Natural killer cell treated with Interleukin-12 subunit alpha and Interleukin-12 subunit beta and Interleukin-15 and Interleukin-18, amount 100 ng/mL, for 72 hours (primary cell): ENCODE measurements at places on chromosomes 3 and 15.
A peak's percentile ranks its signal among the peaks of the same experiment; 100 is the strongest.

GRCh38 chr3:97821287-97821773 lies 481 bp upstream of the CRYBG3 start:
- H3K4me1 ChIP-seq, result peaks cover 12% of the 10 kb centered on the region
- H3K4me3 ChIP-seq, result peak overlapping the region; percentile 95
- DNase-seq, result peak; percentile 64
- peaks cover 30% of the 10 kb centered on the region for H3K27me3 ChIP-seq
- H3K36me3 ChIP-seq, result no peaks in the 10 kb centered on the region

GRCh38 chr3:632571-633170 lies 436.1 kb downstream of the CHL1 start:
- no peak overlapping the region for H3K4me3 ChIP-seq
- H3K27me3 ChIP-seq, result no peaks in the 10 kb centered on the region
- DNase-seq, result no peak
- H3K27ac ChIP-seq, result no peak overlapping the region
- no peaks in the 10 kb centered on the region for H3K36me3 ChIP-seq
- no peaks in the 10 kb centered on the region for H3K4me1 ChIP-seq

- no peak overlapping the region for H3K27ac ChIP-seq
- H3K27me3 ChIP-seq, result peaks cover 12% of the 10 kb centered on the region
- H3K4me3 ChIP-seq, result no peak overlapping the region
- no peak for DNase-seq
- no peaks in the 10 kb centered on the region for H3K4me1 ChIP-seq
Observed at GRCh38 chr3:40800343-40800742, 275.6 kb downstream of the ZNF621 start.

GRCh38 chr3:194654443-194654842 lies 17.5 kb downstream of the LSG1 start:
- H3K4me1 ChIP-seq, result peaks cover 9% of the 10 kb centered on the region
- H3K4me3 ChIP-seq, result peak overlapping the region; percentile 49
- no peaks in the 10 kb centered on the region for H3K27me3 ChIP-seq
- peak overlapping the region; percentile 60 for H3K27ac ChIP-seq
- H3K36me3 ChIP-seq, result peaks cover 40% of the 10 kb centered on the region
- DNase-seq, result no peak

DNA sequence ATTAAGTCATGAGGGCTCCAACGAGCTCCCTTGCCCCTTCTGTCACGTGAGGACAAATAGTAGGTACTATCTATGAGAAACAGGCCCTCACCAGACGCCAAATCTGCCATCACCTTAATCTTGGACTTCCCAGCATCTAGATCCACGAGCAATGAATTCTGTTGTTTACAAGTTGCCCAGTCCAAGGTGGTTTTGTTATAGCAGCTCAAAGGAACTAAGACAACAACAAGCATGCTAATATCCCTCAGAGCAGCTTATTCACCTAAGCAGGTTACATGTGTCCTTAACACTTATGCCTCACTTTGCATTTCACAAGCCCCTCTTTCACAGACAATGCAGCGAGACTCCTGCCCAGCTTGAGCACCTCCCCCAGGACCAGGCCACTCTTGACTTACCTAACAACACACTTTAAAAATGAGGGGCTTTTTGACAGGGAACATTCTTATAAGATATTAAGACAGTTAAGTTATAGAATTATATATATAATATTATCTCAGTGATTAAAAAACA lies 219.5 kb downstream of the PLCH1 start:
- DNase-seq, result no peak
- H3K27me3 ChIP-seq, result no peaks in the 10 kb centered on the region
- no peak overlapping the region for H3K4me3 ChIP-seq
- H3K36me3 ChIP-seq, result no peaks in the 10 kb centered on the region
- no peak overlapping the region for H3K27ac ChIP-seq

GRCh38 chr3:195003006-195003892 lies 267.7 kb downstream of the XXYLT1 start:
- no peak overlapping the region for H3K27ac ChIP-seq
- DNase-seq, result no peak
- H3K36me3 ChIP-seq, result no peaks in the 10 kb centered on the region
- H3K4me3 ChIP-seq, result no peak overlapping the region
- H3K27me3 ChIP-seq, result peaks cover 15% of the 10 kb centered on the region

DNA sequence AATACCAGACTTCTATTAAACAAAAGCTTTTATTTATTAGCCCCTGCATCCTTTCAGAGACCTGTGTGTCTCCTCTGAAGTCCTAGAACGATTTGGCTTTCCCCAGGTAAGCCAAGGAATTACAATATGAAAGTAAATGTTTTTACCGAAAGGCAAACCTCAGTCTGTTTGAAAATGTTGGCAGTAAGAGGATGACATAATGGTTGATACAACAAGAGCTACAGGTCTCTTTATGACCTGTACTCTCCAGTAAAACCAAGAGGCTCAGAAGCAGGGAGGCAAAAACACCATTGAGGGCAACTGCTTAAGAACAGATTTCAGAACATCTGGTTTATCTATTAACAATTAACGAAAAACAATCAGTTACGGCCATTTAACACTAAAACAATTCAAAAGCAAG lies 107.8 kb downstream of the ADAM10 start:
- no peaks in the 10 kb centered on the region for H3K27me3 ChIP-seq
- H3K27ac ChIP-seq, result no peak overlapping the region
- H3K36me3 ChIP-seq, result peaks cover 5% of the 10 kb centered on the region
- DNase-seq, result no peak
- H3K4me3 ChIP-seq, result no peak overlapping the region

DNA sequence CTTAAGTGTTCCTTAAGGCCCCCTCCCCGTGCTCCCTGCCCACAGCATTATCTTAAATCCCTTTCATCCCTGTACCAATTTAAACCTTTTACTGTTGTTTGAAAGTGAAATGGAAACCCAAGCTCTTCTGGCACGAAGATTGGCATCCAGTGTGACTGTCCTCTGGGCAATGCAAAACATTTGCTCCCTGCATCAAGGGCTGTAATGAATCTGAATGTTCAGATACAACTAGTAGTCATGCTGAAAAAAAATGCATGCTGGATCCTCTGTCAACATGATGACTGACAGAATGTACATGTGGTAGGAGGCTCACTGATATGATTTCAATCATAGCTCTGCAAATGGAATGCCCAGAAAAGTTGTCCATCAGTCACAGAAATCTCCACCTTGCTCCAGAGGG lies 8.1 kb upstream of the CDIN1 start:
- H3K27me3 ChIP-seq, result peaks cover 25% of the 10 kb centered on the region
- no peaks in the 10 kb centered on the region for H3K4me1 ChIP-seq
- no peak overlapping the region for H3K27ac ChIP-seq
- no peak for DNase-seq
- no peaks in the 10 kb centered on the region for H3K36me3 ChIP-seq

GRCh38 chr3:45912435-45912834 lies 26.1 kb downstream of the CCR9 start:
- H3K4me3 ChIP-seq, result no peak overlapping the region
- peaks cover 3% of the 10 kb centered on the region for H3K27me3 ChIP-seq
- no peak for DNase-seq
- H3K4me1 ChIP-seq, result peaks cover 73% of the 10 kb centered on the region
- peaks cover 6% of the 10 kb centered on the region for H3K36me3 ChIP-seq

- H3K36me3 ChIP-seq, result no peaks in the 10 kb centered on the region
- H3K27ac ChIP-seq, result no peak overlapping the region
- peak; percentile 75 for DNase-seq
- peaks cover 21% of the 10 kb centered on the region for H3K4me1 ChIP-seq
- H3K4me3 ChIP-seq, result no peak overlapping the region
- no peaks in the 10 kb centered on the region for H3K27me3 ChIP-seq
Observed at GRCh38 chr15:85618956-85619491, 175.7 kb downstream of the KLHL25 start.
